CD8-positive, alpha-beta T cell (primary cell): ENCODE measurements at places on chromosomes 7 and 10. TPM values are rescaled to one million over a fixed set of nuclear protein-coding genes. Genes with fewer than 3 reads are reported as not detected.

CAV1 gene
- total RNA-seq: not detected

AKR1B15 gene
- total RNA-seq: not detected

TRIM50 gene
- not detected for total RNA-seq

ZNF467 gene
- 2.2 TPM for total RNA-seq

OR2A12 gene
- not detected for total RNA-seq

C10orf90 gene
- total RNA-seq: not detected

LGI1 gene
- total RNA-seq: not detected

DNA sequence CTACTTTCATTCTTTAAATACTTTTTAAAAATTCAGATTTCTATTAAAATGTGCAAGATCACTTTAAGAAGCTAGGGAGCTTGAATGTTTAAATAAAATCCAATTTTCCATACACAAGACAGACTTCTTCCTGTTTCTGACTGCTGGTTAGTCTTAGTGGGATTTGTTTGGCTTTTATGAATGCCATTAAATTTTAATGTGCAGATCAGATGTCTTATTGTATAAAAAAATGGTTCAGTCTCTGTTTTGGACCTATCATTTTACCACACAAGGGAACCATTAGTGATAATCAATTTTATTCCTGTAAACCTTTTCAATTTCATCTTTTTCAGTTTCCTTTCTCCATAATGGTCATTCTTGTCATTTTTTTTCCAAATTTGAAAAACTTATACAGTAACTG, 63.2 kb downstream of the VCL start:
- DNase-seq: no peak

GRCh38 chr7:106947244-106947728, 82.2 kb downstream of the PIK3CG start:
- no peak for DNase-seq

DNA sequence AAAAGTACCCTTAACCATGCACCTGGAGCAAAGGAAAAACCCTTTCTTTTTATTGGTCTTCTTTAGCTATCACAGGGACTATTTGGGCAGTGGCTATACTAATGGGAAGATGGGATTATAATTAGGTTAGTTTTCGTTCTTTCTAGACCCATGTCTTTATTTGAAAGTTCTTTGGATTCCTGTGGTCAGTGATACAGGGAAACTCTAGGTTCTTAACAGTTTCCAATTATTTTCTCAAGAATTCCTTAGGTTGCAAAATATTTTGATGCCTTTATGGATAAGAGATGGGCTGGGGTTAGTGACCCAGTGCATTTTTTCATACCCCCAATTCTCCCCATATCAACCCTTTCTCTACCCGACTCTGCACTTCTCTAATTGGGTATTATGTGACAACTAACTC, 49.0 kb downstream of the ADD3 start:
- no peak for DNase-seq

DNA sequence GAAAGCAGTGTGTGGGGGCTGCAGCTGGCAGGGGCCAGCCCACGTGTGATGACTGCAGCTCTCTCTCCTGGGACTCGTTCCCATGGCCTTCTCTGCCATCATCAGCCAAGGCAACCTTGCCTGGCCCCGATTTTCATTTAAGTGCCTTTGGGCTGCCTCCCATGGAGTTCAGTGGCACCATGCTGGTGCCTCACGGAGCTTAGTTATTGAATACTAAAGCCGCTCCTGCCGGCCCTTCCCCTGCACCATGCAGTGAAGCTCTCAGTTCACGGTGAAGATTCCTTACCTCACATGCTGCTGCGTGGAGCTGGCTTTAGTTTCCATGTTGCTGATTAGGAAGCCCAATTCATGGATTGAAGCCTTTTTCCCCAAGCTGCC, 141.5 kb upstream of the EEPD1 start:
- no peak for DNase-seq

- DNase-seq: no peak
Measured at GRCh38 chr7:70352088-70352487, 753.8 kb downstream of the AUTS2 start.

DNA sequence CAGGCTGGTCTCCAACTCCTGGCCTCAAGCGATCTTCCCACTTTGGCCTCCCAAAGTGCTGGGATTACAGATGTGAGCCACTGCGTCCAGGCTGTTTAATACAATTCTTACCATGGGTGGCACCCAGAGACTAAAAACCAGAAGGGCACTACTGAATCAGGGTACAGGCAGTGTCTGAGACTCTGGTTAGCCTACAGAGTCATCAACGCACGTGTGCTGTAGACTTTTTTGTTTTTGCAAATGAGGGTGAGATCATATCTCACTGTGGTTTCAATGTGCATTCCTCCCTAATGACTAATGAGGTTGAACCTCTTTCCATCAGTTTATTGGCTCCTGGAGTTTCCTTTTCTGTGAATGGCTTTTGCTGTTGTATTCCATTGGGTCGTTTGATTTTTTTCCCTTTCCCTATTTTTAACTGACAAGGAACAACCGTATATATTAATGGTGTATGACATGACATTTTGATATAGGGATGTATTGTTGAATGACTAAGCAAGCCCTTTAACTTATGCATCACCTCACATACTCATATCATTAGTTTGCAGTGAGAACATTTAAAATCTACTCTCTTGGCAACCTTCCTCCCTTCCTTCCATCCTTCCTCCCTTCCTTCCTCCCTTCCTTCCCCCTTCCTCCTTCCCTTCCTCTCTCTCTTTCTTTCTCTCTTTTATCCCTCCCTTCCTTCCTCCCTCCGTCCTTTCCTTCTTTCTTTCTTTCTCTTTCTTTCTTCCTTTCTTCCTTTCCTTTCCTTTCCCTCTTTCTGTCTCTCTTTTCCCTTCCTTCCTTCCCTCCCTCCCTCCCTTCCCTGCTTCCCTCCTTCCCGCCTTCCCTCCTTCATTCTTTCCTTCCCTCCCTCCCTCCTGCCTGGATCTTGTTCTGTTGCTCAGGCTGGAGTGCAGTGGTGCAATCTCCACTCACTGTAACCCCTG, 9.3 kb upstream of the TMEM270 start:
- peak; percentile 34 for DNase-seq

DNA sequence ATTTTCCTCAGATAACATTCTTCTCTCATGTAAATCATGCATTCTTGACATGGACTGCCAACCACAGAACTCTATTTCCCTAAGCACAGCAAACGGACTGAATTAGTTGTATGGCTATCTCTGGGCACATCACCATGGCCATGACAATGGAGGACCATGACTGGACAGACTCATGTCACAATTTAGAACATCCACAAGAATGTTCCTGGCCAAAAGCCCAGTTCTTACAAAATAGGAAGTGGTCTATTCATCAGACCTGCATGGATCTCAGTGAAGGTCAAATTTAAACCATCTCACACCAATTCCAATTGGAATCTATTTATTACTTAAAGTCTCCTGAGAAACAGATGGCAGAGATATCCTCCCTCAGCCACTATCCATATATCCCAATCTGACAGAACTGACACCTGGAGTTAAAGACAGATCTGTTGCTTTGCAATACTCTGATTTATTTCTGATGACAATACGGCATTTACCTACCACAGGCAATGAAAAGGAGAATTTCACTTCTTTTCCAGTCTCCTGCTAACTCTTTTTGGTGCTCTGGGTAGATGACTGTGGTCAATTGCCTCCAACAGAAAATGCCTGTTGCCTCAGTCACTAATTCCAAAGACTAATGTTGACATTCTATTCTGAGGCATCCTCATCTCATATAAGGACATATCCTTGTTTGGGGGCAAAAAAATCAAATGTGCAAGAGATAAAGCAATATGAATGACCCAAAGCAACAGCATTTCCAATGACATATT, 254.8 kb downstream of the HTR7 start:
- no peak for DNase-seq

- DNase-seq: no peak
Measured at GRCh38 chr7:4880218-4880617, 3.3 kb downstream of the RADIL start.

DNA sequence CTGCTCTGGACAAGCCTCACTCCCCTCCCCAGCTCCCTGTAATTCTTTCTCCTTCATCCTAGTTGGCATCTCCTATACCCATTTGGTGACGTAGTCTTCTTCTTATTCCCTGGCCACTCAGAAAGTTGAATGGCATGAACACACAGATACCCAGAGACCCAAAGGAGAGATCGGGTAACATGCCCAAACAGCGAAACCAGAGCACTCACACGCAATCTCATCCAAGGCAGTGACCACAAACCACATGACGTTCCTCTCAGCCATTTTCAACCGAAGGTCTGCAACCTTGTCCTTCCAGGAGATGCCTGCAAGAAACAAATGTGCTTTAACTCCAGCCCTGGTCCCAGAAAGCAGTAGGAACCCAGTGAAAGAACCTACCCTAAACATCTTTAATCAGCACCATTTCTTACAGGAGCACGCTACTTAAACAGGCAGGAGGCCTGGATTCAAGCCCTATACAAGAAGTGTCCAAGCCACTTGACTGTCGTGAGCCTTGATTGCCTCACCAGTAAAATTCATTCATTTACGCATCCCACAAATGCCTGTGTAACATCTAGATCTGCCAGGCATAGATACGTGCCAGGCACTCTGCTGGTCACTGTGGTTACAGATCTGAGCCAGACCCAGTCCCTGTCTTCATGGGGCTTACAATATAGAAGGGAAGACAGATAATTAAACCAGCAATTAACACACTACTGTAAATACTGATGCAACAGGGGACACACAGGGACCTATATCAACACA, 37.1 kb downstream of the XPNPEP1 start:
- DNase-seq: no peak

GRCh38 chr7:105429746-105430612, 41.3 kb upstream of the SRPK2 start:
- DNase-seq: peak; percentile 23

GRCh38 chr10:107717046-107717445, 552.5 kb upstream of the SORCS1 start:
- DNase-seq: no peak
